Activated CD8-positive, alpha-beta memory T cell treated with anti-CD3 and anti-CD28 coated beads for 1 hour (primary cell): ENCODE measurements at places on chromosomes 16 and 17.

DNA sequence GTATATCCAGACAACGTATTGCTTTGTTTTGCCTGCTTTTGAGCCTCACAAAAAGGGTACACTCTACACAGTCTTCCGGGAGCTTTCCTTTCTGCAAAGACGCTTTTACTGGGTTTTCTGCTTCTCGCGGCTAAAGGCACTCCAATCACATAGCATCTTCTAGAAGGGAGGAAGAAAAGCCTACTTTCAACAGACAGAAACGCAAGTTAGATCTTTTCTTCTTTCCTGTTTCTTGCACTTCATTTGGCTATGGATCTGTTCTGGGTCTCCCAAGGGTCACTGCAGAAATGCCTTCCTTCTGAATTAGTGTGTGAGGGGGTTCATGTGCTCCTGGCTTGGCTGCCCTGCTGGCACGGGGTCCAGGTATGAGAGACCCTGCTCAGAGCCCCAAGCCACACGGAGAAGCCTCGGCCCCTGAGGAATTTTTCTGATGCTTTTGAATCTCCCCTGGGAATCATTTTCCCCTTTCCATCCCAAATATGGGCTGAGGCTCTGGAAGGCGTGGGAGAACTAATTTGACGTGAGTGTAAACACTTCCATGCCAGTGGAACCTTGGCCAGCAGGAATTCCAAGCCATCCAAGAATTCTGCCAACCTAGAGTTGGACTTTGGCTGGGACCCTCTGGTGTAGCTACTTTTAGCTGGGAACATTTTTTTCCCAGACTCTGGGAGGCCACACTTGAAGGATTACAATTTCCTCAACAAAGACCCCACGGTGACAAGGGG lies 49.6 kb upstream of the NKD1 start:
- DNase-seq = no peak

DNA sequence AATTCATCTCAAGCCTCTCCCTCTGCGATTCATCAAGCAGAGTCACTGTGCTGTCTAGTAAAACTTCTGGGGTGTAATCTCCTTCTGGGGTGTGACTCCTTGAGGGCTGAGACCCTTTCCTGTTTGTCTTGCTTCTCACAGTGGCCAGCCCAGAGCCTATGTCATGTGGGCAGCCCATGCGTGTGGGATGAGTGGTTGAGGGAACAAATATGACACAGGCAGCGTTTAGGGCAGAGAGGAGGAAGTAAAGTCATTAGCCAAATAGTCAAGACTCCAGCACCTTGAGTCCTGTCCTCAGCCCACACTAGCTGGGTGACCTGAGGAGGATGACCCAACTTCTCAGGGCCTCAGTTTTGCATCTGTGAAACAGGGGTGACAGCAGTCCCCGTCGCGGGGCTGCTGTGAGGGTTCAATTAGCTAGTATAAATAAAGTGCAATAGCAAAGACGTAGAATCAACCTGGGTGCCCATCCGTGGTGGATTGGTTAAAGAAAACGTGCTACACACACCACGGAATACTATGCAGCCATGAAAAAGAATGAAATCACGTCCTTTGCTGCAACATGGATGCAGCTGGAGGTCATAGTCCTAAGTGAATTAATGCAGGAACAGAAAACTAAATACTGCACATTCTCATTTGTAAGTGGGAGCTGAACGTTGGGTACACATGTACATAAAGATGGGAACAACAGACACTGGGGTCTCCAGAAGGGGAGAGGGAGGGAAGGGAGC lies 4.5 kb upstream of the ITGAX start:
- no peak for DNase-seq

GRCh38 chr16:20774703-20775362 lies 11.0 kb downstream of the ACSM3 start:
- no peak for DNase-seq

- DNase-seq = no peak
These were observed 18.0 kb downstream of the CCR7 start for GRCh38 chr17:40547079-40547784.

- DNase-seq = no peak
These were observed 139.2 kb downstream of the PHKB start for GRCh38 chr16:47600376-47600775.

- DNase-seq = no peak
These were observed 653.2 kb downstream of the HS3ST4 start for GRCh38 chr16:26344976-26345375.

- DNase-seq = no peak
These were observed 1.6 kb downstream of the RAB11FIP4 start for GRCh38 chr17:31392856-31393748.

DNA sequence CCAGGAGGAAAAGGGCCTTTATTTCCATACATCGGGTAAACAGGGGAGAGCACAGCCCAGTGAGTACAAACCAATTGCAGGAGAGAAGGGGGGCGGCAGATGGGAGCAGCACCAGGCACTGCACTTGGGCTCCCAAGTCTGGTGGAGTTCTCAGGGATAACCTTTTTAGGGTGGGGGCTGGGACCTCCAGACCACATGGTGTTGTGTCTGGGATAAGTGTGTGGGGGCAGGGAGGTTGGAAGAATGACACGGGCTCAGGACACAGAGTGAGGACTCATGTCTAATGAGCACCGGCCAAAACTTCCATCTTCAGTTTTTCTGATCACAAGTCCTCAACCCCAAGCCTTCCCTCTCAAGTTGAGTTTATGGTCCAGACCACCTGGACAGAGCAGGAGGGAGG lies 30.6 kb downstream of the PIPOX start:
- DNase-seq = no peak

GRCh38 chr16:7602291-7602950 lies 269.8 kb downstream of the RBFOX1 start:
- DNase-seq = no peak

GRCh38 chr16:84718-85406 lies 6.8 kb downstream of the MPG start:
- DNase-seq = peak; percentile 8

DNA sequence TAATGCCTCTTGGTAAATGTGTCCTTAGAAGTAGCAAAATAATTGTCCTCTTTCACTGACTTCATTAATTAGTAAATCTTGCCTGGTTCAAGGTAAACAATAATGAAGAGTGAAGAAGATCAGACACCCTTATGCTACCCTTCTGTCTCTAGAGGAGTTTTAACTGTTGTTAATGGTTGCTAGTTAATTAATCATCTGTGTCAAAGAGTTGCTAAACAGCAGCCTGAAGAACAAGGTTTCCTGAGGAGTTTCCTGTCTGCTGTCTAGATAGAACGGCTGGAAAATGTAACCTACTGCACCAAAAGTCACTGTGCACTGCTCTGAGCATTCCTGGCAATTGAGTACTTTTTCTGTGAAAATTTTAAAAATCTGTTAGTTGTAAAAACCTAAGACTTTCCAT lies 131.3 kb downstream of the NLK start:
- DNase-seq = no peak

GRCh38 chr16:49583911-49584310 lies 210.3 kb downstream of the C16orf78 start:
- DNase-seq = no peak
